ENCODE measurements at places on chromosomes 5 and 9. TPM values are rescaled to one million over a fixed set of nuclear protein-coding genes. Genes with fewer than 3 reads are reported as not detected.

Gene CDC25C
- total RNA-seq, result not detected

DNA sequence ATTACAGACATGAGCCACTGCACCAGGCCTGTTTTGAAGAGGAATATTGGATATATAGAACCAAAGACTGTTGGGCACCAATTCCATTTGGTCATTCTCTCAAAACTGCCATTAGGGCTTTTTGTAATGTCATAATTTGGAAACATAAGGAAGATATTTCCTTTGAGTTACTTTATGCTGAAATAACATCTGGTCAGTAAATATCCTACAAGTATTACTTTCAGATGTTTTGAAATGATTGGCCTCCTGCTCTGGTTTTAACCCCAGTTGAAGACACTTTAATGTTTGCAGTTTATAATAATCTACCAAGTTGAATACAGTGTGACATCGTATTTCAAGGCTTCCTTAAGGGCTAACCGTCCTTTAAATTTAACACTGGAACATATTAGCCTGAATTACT lies 33.6 kb downstream of the LRRTM2 start:
- no peak for DNase-seq

- no peak for DNase-seq
Measured at GRCh38 chr5:106865279-106865678, 805.5 kb downstream of the EFNA5 start.

Gene C6
- total RNA-seq, result 1.7 TPM

- DNase-seq, result no peak
Measured at GRCh38 chr9:114261026-114261425, 61.9 kb upstream of the ORM1 start.

GRCh38 chr5:53520813-53521212 lies 39.6 kb upstream of the NDUFS4 start:
- DNase-seq, result no peak

DNA sequence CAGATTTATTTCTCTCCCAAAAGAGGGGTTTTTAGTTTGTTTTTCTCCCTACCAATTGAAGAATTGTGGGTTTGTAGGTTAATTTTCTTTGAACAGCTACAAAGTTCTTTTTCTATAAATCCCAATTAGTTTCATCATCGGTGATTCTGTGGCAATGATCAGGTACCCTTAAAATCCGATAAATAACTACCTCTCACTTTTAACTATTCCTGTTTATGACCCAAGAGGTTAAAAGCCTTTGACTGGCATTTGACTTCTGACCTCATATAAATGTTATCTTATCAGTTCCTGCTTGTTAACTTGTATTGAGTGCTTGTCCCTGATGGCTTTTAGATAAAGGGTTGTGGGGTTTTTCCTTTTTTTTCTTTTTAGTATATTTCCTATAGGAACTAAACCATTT lies 124.4 kb upstream of the TMEM161B start:
- DNase-seq, result no peak

- DNase-seq, result no peak
Measured at GRCh38 chr5:56503929-56504328, 270.8 kb upstream of the ANKRD55 start.

GRCh38 chr9:83966209-83966582 lies 13.8 kb downstream of the HNRNPK start:
- no peak for DNase-seq

- no peak for DNase-seq
Measured at GRCh38 chr5:123037104-123037418, 536 bp upstream of the PPIC start.

Gene RMI1
- 2.9 TPM for total RNA-seq

- DNase-seq, result no peak
Measured at GRCh38 chr5:152113401-152113800, 188.8 kb upstream of the GLRA1 start.

GRCh38 chr9:17837965-17838364 lies 259.1 kb downstream of the SH3GL2 start:
- DNase-seq, result no peak

GRCh38 chr9:108664309-108665255 lies 191.2 kb downstream of the ACTL7B start:
- no peak for DNase-seq

DNA sequence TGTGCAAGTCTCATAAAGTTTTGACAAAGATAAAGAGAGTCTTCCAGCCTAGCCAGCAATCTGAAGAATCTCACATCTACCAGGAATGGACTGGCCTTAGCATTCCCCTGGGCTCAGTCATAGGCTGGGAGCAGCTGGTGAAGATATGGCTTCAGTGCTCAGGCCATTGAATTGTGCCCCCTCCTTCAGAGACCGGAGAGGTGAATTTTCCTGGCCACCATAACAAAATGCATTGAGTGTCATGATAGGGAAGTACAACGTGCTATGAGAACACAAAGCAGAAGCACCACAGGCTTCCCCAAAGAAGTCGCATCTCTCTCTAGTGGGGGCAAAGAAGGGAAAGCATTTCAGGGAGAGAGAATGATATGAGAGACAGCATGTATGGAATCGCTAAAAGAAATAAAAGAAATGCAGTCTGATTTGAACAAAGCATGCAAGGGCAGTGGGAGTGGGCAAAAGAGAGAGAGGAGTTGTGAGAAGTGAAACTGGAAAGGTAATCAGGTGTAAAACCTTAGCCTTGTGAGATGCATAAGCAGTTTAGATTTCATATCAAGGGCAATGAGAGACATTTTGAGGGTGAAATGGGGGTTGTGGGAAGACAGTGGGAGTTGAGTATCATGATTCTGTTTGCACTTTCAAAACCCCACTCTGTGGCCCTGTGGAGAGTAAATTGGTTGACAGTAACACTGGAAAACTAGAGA lies 57.1 kb upstream of the NMUR2 start:
- no peak for DNase-seq

DNA sequence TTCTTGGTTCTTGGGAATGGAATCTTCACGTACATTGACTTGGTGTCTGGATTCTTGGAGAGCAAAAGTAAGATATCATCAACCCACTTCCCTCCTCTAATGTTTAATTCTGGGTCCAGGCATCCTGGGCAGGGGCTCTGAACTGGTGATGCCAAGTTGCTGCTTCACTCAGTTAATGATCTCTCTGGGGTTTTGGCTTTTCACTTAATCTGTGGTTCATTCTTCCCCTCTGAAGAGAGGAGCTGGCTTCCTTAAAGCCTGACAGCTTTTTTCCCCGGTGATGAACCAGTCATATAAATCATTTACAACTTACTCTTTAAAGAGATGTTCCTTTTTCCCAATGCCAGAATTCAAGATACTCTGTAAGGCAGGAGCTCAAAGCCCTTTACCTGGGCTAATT lies 65.9 kb downstream of the ARHGAP26 start:
- DNase-seq, result no peak

Gene TLN1
- total RNA-seq, result 735 TPM

All from aorta (tissue), 5 donors.